ENCODE measurements at places on chromosomes 12 and 14.

- no peak for DNase-seq
Observed at GRCh38 chr12:71873821-71874220, 34.3 kb downstream of the TBC1D15 start.

- DNase-seq: no peak
Observed at GRCh38 chr12:10241290-10241689, 28.6 kb downstream of the GABARAPL1 start.

DNA sequence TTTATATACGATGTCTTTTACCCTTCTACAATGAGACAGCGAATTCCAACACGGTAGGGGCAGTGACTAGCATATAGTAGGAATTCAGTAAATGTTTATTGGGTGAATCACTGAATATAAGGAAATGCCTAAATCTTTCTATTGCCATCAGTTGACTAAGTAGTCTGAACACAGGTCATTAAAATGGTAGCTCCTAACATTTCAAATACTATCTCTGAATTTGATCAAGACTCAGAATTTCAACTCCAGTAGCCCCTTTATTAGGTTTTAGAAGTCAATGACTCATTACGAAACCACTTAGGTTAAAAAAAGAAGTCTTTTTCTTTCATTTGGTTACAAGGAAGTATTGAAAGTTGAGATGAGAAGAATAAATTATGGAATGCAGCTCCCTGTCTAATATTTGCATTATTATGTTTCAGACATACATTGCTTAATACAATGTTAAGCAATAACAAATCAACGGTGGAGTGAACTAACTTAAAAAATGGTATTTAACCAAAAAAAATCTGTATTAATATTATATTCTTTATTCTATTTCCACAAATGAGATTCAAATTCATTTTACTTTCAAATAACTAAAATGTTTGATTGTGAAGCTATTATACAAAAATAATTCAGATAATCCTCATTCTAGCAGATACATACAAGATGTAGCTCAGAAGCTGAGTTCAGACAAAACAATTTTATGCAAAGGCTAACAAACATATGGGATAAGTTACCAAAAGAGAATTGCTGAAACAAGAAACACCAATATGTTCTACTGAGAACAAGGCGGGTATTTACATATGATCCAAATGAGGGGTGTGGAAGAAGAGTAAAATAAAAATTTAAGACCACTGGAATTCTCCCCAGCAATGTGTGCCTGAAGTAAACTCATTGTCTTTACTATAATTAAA is 302.7 kb downstream of the CEP128 start:
- DNase-seq: no peak

DNA sequence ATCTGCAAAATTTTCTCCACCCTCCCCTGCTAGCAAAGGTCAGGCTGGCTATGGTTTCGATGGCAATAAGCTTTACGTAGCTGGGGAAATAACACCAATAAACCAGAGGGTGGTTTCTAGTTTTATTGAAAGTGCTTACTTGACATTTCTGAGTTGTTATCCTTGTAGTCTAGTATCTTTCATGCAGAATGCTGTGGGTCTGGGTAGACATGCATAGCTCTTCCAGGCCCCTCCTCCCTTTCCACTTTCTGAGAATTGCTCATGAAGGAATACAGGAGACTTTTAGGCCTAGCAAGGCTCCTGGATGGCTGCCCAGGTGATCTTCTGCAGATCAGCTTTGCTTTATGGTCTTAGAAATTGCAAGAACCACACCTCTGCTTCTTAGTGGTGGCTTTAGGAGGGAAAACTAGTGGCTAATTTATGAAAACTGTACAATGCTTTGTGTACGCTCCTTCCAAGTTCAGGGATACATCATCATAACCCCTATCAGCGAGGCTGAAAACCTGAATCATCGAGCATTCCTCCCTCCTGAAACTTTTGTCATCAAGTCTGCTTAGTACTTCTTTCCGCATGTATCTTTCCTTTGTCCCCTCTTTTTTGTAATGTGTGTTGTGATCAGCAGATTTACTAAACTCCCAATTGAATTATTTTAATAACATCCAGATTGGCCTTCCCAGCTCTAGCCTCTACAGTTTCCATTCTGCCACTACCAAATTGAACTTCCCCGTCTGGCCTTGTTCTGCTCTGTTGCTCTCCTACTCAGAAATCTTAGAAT is 473.0 kb downstream of the RAD51B start:
- DNase-seq: no peak

DNA sequence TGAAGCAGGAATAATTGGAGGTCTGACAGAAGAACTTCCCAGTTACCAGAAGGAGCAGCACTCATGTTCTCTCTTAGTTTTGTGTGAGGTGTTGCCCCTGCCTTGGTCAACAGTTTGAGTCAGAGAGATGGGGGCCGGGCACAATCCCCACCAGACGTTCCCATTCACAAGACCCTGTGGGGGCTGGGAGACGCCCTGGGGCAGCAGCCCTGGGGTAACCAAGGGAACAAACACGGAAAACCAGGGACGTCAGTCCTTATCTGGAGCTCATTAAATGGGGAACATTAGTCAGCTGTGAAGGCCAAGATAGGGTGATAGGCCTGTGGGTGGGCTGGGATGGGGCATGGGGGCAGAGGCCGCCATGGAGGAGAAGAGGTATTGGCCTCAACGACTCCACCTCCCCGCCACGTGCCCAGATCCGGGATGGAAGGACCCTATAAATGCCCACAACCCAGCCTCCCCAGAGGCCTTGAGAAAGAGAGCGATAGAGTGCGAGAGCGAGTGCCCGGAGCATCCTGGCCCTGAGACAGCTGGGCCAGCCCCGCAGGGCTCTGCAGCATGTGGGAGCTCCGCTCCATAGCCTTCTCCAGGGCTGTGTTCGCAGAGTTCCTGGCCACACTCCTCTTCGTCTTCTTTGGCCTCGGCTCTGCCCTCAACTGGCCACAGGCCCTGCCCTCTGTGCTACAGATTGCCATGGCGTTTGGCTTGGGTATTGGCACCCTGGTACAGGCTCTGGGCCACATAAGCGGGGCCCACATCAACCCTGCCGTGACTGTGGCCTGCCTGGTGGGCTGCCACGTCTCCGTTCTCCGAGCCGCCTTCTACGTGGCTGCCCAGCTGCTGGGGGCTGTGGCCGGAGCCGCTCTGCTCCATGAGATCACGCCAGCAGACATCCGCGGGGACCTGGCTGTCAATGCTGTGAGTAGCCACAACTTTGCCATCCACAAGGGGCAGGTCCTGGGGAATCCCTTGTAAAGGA is at the start of gene AQP2:
AQP2 (plus strand) TSS at position 465 of the 979 bp plus-strand sequence; CDS start at position 559, 94 bp downstream.
- no peak for DNase-seq

GRCh38 chr12:75695926-75696325 is 184.5 kb upstream of the KRR1 start:
- no peak for DNase-seq

GRCh38 chr12:98651328-98651727 is 6.2 kb downstream of the APAF1 start:
- DNase-seq: no peak

DNA sequence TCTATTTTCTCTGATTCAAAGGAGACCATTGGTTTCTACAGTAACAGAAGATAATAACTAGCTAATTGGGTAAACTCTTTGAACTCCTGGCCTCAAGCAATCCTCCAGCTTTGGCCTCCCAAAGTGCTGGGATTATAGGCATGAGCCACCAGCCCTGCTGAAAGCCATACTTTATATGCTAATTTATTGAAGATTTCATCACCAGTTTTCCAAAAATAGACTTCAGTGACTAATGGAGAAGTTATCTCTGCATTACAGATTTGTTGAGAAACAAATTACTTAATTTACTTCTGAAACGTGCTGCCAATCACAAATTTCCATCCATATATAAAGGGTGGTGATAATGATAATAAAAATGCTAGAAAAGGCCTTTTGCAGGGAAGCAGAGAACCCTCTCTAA is 1758.1 kb upstream of the SEL1L start:
- no peak for DNase-seq

- DNase-seq: no peak
Observed at GRCh38 chr12:11727133-11727664, 77.7 kb downstream of the ETV6 start.

DNA sequence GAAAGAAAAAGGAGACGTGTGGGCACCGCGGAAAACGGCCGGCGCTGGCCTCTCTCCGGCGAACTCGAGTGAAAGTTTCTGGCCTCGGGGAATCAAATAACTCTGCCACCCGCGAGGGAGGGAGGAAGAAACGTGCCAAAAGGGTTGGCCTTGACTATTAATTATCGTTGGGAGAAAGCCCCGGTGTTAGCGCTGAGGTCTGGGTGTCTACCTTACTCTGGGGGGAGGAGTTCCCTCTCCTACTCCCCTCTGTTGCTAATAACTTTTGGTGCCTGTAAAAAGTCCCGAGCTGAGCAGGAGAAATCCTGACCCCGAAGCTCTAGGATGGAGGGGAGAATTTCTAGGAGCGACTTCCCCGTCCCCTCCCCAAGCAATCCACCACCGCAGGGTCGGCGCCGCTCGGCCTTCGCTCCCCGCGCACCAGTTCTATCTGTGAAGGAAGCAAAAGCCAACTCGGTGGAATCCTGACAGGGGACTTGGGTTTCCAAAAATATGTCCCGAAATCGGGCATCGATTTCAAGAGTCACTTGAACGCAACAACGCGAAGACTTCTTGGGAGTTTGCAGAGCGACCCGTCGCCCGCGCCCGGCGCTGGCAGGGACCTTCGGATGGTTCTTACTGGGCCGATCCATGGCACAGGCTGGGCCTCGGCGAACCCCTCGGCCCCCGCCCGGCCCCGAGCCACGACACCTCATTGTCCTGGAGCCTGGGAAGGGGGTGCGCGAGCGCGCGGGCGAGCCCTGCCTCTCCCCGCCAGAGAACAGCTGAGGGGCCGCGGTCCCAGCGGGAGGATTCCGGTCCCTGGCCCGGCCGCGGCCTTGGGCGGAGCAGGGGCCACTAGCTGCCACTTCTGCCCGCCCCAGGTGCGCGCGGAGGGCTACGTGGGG is 1.7 kb downstream of the OTX2 start:
- no peak for DNase-seq

DNA sequence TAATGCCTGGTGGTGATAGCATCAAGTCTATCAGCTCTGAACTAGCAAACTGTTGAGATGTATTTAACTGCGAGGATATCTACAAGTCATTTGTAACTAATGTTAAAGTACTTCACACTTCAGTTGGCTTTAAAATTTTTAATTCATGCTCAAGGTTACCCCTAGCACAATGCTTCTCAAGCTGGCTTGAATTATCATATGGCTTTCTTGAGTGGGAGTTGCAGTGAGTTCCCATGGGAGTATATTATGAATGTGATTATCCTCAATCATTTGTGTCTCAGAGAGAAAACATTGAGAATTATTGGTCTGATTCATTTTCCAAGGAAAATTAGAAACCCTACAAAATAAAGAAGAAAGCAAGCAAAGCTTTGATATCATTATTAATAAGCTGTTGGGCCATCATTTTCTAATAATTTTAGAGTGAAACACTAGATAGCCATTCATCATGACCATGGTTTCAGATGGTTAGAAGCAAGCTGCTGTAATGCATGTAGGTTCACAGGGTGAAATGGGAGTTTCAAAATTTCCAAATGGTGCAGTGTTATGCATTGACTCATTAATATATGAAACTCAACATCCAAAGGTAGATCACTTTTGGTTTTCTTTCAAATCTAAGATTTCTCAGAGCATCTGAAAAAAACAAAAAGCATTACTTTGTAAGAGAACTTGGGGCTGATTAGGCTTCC is 11.8 kb upstream of the KRAS start:
- no peak for DNase-seq

GRCh38 chr14:74554742-74555362 is 57.2 kb downstream of the LTBP2 start:
- no peak for DNase-seq

GRCh38 chr14:68655911-68656316 is 137.0 kb downstream of the ZFP36L1 start:
- peak; percentile 47 for DNase-seq

DNA sequence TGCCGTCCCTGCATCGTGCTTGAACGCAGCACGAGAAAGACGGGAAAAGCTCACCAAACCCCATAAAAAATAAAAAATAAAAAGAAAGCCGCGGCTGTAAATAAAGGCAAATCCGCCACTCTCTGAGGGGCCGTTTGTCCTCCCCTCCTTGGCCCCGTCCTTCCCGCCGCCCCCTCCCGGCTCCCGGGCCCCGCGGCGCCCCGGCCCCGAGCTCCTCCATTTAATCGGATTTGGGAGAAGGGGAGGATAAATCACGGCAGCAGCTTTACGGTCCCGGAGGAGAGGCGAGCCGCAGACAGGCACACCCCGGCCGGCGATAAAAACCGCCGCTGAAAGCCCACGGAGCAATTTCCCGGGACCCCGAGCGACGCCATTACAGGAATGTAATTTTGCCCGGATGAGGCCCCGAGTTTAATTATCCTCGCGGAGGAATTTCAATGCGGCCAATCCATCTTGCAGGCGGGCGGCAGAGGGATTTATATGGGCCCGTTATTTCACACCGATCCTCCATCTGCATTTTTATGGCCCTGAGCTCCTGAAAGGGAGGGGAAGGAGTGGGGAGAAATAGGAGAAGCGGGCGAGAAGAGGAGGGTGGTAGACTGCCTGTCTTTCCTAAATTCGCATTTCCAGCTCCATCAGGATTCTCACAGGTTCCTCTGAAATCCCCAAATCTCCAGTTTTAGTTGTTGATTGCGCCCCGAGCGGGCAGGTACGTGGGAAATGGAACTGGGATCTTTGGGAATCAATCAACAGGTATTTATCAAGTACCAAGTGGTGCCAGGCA is 1.3 kb upstream of the ATP5MC2 start:
- DNase-seq: no peak
